ENCODE measurements at places on chromosomes 5 and 9.

- no peak for DNase-seq
Observed at GRCh38 chr5:58999804-59000203, 416.9 kb downstream of the RAB3C start.

DNA sequence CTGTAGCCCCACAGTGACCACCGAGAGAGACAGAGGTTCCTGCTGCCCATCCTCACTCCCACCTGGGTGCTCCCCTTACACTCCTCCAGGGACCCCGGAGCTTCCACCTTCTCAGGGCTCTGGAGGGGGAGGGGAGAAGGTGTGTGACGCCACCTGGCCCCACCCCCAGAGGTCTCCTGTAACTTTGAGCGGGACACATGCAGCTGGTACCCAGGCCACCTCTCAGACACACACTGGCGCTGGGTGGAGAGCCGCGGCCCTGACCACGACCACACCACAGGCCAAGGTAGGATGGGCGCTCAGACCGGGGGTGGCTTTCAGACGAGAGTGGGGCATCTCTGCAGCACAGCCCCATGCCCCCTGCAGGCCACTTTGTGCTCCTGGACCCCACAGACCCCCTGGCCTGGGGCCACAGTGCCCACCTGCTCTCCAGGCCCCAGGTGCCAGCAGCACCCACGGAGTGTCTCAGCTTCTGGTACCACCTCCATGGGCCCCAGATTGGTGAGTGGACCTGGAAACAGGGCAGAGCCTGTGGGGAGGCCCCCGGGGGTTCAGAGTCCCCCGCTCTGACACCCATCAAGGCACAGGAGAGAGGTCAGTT, 4.5 kb downstream of the MAMDC4 start:
- no peak for DNase-seq

- peak; percentile 62 for DNase-seq
Observed at GRCh38 chr9:123375469-123376132, 19.6 kb downstream of the CRB2 start.

DNA sequence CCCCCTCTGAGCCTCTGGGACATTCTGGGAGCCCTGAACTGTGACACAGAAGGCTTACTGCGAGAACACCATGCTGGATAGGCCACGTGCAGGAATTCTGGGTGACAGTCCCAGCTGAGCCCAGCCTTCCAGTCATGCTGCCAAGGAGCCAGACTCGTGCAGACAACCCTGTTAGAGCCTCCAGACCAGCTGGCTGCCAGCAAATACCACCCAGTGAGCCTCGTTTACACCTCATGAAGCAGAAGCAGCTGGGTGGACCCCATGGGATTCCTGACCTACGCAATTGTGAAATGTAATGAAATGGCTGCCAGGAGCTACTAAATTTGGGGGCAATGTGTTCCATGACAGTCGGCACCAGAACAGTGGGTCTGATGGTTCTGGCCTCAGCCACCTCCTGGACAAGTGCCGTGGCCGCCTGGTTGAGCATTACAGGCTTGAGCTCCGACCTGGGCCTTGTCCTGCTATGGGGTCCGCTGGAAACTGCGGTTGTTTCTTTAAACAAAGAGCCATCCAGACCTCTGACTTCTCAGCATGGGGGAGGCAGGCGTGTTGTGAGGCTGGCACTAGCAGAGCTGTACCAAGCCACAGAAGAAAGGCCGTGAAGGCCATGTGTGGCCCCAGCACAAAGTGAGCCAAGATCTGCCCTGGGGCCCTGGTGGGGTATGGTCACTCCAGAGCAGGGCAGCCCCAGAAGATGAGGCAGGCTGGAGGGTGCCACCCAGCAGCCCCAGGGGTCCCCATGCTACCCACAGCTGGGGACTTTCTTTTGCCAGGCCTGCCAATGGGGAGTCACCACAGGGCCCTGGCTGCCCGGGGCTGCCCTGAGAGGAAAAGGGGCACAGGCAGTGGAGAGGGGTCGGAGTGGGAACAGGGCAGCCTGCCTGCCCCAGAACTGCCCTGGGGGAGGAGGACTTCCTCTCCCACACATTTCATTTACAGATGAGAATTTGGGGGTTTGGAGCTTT, 19.3 kb upstream of the RXRA start:
- no peak for DNase-seq

DNA sequence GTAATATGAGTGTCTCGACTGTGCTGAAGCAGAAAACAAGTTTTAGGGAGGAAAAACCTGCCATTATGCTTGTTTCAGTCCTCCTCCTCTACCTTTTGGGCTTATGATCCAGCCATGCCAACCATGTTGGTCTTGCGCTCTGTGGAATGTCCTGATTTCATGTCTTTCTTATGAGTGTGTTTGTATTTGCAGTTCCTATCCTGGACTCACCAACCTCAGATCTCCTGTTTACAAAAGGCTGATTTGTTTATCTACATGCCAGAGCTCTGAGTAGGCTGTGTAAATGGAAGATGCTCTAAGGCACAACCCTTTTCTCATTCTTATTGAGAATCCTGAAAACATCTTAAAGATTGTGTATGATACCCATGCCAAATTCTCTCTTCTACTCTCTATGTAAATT, 138.6 kb downstream of the ARHGEF28 start:
- no peak for DNase-seq

GRCh38 chr9:69458176-69458575, 133.2 kb downstream of the ENTREP1 start:
- DNase-seq: no peak

DNA sequence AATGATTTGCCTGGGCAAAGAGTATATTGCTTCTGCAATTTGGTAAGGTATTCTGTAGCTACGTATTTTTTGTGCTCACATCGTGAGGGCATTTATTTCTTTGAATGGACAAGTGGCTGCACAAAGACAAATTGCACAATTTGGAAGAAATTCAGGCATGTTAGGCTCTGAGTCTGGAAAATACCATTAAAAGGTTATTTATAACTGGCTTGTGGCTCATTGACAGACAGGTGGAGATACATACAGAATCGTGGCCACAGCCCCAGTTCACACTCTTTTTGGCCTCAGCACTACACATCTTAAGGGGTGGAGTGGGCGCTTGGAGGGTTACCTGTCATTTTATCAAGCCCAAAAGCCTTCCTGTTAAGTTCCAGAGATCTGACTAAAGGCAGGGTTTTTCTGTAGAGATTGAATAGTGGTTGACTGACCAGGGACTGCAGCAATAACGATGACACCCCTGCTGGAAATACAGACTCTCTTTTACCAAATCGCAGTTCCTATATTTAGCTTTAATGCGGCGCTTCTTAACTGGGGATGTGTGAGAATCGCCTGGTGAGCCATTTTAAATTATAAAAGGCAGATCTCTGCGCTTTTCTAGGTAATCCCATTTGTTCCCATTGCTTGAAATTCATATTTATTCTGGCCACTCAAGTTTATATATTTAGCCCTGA, 14.7 kb downstream of the MAN2A1 start:
- DNase-seq: peak; percentile 56

DNA sequence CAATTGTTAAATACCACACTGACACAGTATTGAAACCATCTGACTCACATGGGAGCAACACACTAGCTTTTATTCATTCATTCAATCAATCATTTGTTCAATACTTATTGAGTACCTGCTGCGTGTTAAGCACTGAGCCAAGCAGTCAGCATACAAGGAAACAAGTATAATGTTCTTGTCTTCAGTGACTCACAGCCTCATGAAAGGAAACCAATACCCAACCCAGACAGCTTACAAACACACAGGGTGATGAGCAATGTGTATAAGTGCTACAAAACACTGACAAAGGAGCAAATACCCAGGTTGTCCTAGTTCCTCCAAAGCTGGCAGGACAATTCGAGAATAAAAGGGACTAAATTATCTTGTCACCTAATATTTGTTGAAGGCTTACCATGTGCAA, 67.6 kb upstream of the RASEF start:
- DNase-seq: no peak

DNA sequence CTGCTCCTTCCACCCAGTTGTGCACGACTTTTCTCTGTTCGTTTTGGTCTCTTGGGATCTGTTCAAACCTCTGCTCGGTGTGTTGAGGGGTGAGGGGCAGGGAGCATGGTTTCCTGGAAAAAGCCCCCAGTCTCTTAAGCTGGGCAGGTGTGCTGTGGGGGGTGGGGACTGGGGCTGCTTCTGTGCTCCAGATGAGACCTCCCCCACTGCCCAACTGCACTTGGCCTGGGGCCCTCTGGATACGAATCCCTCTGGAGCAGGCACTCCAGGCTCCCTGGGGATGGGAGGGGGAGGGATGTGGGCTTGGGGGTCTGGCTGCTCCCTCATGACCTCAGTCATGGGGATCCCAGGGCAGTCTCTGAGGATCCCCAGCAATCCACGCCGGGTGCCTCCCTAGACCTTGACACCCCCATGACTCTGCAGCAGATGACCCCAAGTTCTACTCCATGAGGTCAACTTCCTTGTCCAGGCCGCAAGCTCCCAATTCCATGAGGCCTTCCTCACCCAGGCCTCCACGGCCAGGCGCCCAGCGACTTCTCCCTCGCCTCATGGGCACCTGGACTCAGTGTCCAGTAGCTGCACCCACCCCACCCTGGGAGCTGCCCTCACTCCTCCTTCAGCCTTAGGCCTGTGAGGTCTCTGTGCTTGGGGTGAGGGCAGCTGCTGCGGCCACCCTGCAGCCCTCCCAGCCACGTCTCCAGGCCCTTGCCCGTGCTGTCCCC, 5.9 kb upstream of the AHRR start:
- DNase-seq: no peak

DNA sequence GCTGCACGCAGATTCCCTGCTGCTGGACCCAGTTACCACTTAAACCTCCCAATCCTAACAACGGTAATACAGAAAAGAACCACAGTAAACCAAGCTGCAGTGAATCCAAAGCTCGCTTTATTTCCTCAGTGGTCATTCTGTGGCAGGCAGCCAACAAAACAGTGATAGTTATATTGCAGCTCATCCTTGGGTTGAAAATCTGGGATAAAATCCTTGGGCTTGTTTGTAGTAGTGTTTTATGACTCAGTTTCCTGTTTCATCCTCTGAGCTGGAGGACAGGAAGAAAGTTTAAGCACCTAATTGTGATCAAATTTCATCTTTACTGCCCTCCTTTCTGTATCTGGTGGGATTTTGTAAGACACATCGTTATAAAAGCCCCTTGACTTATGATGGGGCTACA, 31.4 kb downstream of the HMGCR start:
- DNase-seq: no peak

DNA sequence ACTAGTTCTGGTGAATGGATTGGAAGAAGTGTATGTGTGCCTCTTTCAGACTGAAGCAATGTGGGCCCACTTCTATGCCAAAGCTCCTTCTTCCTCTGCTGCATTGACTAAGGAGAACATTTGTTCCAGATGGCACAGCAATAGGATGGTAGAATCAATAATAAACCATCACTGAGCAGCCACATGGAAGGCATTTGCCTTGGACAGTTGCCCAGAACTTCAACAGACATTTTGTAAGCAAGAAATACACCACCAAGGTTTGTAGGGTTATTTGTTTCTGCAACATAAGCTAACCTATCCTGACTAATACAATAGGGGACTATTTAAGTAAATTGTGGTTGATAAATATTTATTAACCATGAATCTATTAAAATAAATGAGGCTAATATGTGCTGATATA, 37.7 kb upstream of the CSNK1G3 start:
- no peak for DNase-seq

- DNase-seq: no peak
Observed at GRCh38 chr9:132167192-132167591, 5.3 kb downstream of the NTNG2 start.

DNA sequence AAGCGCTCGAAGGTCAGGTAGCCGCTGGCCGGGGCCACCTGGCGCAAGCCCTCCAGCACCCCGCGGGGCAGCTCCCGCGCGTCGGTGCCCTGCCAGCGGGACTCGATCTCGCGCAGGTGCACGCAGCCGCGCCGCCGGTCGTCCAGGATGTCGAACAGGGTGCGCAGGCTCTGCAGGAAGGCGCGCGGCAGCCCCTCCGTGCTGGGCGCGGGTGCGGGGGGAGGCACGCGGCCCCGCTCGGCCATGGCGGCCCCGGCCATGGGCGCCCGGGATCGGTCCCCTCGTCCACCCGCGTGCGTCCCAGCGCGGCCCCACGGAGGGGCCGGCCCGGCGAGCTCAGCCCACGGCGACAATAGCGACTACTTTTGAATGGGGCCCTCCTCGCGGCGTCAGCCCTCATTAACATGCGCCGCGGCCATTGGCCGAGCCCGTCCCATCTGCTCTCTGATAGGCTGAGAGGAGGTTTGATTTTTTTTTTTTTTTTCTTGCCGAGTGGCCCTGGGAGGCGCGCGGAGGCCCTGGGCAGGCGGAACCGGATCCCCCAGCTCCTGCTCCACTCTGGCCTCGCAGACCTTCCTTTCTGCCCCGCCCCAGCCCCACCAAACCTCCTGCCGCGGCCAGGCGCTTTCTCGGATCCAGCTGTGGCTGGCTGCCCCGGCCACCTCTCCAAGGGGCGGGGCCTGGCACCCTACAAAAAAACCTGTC, at the start of gene SAPCD2:
TSS of gene SAPCD2 (minus strand) at position 357 of the 705 bp plus-strand sequence. CDS start at position 260, 97 bp downstream.
- DNase-seq: peak; percentile 92

DNA sequence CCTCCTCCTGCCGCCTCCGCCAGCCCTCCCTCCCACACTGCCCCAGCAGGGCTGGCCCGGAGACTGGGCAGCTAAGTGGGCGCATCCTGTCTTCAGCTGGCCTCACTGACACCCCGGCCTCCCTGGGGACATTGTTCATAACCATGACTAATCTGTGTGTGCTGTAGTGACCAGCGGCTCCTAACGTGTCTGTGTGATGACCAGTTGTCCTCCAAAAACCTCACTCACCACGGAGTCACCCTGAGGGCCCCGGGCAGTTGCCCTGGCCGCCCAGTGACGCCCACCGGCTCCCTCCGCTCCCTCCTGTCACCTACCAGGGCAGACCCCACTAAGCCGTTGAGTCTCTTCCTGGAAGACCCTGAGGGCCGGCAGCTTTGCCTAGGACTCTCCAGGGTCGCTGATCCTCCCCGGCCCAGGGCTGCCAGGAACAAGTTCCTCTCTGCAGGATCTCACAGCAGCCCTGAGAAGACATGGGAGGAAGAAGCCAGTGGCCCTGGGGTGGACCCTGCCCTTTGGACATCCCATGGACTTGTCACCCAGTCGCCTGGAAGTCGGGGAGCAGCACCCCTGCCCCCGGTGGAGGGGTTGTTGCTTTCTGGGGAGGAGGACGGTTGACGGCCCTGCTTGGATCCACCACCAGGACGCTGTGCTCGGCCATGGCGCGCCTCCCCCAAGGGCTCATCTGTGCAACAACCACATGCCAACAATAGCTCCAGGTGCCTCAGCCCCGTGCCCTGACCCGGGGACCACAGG, 110.2 kb upstream of the LMX1B start:
- no peak for DNase-seq

DNA sequence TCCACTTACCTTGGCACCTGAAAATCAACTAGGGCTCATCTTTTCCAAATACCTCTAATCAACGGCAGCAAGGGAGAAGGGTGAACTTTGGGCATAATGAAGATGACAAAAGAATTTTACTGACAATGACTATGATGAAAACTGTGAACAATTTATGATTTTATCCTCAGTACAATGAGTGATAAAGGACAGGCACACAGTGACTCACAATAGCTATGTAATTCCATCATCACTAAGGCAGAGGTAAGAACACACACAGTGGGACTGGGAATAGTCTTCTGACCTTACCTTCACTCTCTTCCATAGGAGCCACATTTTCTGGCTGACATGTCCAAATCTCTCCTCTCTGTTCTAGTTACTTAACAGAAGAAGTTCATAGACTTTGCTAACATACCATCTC, 26.1 kb upstream of the KCNV2 start:
- DNase-seq: no peak
